ENCODE measurements at places on chromosomes 1 and 21. TPM values are rescaled to one million over a fixed set of nuclear protein-coding genes. Genes with fewer than 3 reads are reported as not detected.

GRCh38 chr1:67281244-67281643, 26.4 kb upstream of the IL12RB2 start:
- no peak for DNase-seq

DNA sequence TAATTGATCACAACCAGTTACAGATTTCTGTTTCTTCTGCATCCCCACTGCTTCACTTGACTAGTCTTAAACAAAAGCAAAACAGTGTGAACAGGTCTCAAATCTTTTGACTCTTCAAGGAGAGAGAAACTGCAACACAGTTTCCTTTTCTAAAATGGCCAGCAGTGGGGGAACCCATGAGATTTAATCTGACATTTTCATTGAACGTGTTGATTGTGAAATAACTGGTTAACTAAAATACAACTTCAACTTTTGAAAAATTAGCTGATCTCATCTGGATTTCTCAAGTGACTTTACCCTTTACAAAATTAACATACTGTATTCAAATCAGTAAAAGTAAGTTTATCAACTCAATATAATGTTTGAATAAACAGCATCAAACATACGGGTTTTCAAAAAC, 143.0 kb downstream of the HFM1 start:
- DNase-seq, result no peak

Gene ASPM
- 0.73 TPM for total RNA-seq

GRCh38 chr21:31781737-31782136, 49.8 kb upstream of the SCAF4 start:
- peak; percentile 74 for DNase-seq

Gene DNAI4
- 5.9 TPM for total RNA-seq

DNA sequence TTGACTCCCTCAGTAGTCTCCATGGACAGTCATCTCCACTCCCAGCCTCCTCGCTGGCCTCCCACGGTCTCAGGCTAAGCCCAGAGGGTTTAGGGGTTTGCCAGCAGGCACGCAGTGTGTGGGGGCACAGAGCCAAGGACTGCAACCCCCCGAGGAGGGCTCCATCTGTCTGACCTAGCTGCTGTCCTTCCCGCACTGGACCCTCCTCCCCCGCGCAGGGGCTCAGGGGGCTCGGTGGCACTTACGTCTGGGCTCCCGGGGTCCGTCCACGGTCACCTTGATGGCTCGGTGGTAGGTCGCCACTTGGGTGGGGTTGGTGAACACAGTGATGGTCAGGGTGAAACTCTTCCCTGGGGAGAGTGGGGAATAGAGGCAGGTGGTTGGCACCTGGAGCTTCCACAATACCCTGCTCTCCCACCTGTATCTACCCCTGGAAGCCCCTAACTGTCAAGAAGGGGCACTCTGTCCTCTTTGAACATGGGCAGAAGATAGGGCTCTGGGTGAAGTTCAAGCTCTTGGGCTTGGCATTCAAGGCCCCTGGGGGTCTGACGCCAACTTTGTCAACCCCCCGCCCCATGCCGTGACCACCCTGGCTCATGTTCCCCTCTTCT, 11.0 kb downstream of the RUNX3 start:
- no peak for DNase-seq

DNA sequence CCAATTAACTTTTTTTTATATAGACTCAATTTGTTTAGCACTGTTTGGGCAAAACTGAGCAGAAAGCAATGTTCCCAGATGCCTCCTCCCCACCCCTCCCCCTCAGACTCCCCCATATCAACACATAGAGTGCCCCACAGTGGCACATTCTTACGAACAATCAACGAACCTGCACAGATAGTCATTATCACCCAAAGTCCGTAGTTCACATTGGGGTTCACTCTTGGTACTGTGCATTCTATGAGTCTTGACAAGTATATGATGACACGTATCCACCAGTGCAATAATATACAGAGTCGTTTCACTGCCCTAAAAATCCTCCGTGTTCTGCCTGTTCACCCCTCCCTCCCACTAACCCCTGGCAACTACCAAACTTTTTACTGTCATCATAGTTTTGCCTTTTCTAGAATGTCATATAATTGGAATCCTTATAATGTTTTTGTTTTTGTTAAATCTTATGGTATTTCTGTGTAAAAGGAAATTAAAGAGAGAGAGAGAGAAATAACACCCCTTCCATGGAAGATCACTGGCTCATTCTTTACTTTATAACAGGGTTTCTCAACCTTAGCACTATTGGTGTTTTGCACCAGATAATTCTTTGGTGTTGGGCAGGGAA, 37.2 kb upstream of the HNRNPU start:
- no peak for DNase-seq

Gene SLFNL1
- 0.05 TPM for total RNA-seq

Gene DENND2C
- total RNA-seq, result 11.3 TPM

DNA sequence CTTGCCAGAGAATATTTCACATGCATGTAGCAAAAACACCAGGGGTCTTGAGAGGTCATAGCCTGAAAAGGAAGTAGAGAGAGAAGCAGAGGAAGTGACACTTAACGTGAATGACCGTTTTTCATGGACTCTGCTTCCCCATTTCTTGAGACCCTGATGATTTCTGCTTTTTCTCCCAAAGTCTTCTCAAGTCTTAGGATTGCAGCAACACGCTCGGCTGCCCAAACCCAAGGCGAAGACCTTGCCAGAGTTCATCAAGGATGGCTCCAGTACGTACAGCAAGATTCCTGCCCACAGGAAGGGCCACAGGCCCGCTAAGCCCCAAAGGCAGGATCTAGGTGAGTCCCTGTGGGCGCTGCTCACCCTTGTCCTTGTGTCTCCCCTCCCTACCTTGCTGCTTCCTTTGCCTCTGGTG, 12.8 kb downstream of the THEMIS2 start:
- DNase-seq, result no peak

DNA sequence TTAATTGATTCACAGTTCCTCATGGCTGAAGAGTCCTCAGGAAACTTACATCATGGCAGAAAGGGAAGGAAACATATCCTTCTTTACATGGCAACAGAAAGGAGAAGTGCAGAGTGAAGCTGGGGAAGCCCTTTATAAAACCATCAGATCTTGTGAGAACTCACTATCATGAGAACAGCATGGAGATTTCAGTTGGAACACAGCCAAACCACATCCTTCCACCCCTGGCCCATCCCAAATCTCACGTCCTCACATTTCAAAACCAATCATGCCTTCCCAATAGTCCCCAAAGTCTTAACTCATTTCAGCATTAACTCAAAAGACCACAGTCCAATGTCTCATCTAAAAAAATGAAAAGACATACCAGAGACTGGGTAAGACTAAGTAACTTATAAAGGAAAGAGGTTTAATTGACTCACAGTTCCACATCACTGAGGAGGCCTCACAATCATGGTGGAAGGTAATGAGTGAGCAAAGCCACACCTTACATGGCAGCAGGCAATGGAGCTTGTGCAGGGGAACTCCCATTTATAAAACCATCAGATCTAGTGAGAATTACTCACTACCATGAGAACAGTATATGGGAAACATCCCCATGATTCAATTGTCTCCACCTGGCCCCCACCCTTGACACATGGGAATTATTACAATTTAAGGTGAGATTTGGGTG, 105.2 kb downstream of the MRPL39 start:
- no peak for DNase-seq

DNA sequence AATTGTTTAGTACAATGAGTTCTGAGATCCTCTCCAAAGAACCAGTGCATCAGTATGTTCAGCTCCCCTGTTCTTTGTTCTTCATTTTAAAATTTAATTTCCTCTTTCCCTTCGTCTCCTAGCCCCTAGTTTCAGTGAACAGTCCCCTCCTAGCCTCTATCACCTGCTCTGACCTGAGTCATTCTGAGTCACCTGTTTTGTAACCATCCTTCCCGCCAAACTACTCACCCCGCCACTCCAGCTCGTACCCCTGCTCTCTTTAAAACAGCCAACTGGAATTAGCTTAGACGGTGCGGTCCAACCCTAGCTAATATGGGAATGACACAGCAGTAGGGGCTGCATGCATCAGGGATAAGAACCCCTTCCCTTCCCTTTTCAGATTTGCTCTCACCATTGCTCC, 16.8 kb upstream of the ERVH48-1 start:
- DNase-seq, result no peak
